ENCODE measurements at places on chromosomes 7 and 10.

GRCh38 chr10:54622017-54622416 lies 179.0 kb downstream of the PCDH15 start:
- DNase-seq, result no peak

DNA sequence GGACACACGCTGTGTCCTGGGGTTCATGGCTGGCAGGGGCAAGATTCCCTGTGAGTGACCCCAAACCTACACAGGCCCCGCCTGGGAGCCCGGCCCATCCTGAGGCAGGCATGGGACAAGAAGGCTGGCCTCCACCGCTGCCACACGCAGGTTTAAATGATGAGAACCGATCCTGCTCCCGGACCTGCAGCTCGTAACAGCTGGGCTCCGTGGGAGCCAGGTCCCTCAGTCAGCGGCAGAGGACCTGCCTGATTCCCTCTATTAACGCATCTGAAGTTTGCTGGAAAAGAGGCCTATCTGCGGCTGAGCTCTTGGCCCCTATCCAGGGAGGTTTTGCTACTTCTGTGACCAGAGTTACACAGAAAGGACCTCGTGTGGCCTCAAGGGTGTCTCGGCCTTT lies 112.3 kb downstream of the VIPR2 start:
- peak; percentile 3 for DNase-seq

- DNase-seq, result no peak
Measured at GRCh38 chr10:126124668-126125349, 228.4 kb downstream of the FANK1 start.

DNA sequence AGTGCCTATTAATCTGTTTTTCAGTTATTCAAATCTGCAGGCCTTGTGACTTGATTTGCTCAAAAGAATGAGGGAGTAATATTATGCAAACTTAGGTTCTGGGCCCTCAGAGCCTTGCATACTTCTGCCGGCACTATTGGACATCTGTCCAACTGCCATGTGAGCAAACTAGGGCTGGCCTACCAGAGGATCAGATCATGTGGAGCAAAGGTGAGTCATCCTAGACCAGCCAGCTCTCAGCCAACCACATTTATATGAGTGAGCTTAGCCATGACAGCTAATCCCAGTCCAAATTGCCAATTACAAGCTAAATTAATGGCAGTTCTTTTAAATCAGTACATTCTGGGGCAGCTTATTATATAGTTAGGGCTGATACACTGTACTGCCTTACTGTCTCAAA lies 69.6 kb downstream of the SDHAF3 start:
- no peak for DNase-seq

- peak; percentile 43 for DNase-seq
Measured at GRCh38 chr10:11515596-11516430, 95.6 kb downstream of the USP6NL start.

- DNase-seq, result peak; percentile 74
Measured at GRCh38 chr7:130063036-130063435, 7.3 kb upstream of the KLHDC10 start.

DNA sequence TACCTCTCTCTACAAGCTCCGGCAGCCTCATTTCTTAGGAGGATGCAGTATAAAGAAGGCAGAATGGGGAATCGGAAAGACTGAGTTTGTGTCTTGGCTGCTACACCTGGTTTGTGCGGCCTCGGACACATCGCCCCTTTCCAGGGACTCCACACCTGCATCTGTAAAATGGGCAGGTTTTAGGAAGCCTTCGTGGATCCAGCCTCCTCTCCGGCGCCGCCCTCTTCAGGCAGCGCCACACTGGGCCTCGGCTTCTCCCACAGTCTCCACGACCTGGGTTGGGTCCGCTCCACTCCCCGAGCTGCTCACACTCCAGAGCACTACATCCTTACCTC lies 341 bp downstream of the GOT1 start:
- no peak for DNase-seq
